Stimulated activated CD4-positive, alpha-beta T cell treated with anti-CD3 and anti-CD28 coated beads, Interleukin-12 subunit alpha, Interleukin-12 subunit beta, amount 100 ng/mL, for 48 hours (primary cell): ENCODE measurements at places on chromosomes 16 and 17.

DNA sequence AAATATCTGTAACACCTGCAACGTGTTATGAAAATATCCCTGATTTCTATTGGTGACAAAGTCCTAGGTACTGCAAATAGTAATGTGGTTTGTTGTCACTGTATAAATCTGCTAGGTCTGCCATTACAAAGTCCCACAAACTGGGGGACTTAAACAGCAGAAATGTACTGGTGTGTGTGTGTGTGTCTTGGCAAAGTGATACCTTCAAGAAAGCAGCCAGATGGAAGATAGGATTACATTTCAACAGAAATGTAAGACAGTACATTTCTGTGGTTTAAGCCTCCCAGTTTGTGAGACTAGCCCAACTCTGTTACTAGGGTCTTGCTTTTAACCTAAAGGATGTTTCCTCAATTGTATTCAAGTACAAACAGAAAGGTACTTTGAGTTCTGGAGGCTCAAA is 531.7 kb downstream of the NPIPA7 start:
- no peak for DNase-seq

DNA sequence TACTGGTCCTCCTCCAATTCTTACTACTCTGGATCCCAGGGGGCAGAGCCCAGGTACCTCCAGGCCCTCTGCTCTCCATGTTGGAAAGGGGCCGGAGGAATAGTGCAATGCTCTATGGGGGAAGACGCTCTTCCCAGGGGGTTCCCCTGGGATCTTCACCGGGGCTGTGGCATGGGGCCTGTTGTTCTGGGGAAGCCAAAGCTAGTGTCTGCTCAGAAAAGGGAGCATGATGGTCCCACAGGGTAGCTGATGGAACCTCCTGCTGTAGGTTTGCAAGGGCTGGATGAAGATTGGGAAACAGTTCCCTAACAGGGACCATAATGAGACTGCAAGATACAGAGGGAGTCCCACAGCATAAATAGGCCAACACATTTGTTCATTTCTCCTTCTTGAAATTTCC is 114.7 kb downstream of the IRX5 start:
- no peak for DNase-seq

- no peak for DNase-seq
These were observed 559.9 kb upstream of the CDH8 start for GRCh38 chr16:62596125-62596524.

- DNase-seq: peak; percentile 28
These were observed at the start of gene HBQ1 for GRCh38 chr16:180101-180675. Gene HBQ1, plus strand, starts transcription at chr16:180459. Its CDS starts 28 bp downstream, at chr16:180487.

DNA sequence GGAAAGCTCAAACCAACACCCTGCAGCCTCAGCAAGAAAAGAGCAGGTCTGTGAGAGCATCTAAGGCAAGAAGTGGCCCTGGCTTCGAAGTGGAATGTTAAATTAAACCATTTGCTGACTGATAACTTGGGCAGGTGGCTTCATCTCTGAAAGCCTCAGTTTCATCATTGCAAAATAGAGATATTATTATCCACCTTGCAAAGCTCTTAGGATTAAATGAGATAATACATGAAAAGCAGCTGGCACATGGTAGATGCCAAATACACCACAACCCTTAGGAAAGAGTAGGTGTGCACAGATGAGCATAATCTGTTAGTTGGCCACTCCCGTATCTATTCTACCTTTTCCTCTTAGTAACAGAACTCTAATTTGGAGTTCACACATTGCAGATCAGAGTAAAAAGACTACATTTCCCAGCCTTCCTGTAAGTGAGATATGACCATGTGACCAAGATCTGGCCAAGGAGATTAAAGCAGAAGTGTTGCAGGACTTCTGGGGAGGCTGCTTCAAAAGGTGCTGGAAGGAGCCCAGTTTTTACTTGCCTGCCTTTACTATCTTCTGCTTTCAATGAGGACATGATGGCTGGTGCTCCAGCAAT is 288.7 kb downstream of the SOX9 start:
- DNase-seq: no peak

DNA sequence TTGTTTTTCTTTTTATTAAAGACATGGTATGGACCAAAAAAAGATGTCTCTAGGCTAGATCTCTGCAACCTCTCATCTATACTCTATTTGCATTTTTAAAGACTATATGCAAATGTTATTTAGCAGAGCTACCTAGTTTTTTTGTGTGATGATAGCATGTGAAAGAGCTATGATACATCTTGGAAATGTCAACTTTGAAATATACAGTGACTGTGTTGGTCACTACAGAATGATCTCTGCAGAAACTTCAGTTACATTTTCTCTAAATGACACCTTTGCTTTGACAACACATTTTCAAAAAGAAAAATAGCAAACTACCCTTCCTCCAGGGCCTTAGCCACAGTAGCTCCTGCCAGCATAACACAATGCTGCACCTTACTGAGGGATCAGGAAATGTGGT is 86.6 kb downstream of the PRKCB start:
- no peak for DNase-seq

DNA sequence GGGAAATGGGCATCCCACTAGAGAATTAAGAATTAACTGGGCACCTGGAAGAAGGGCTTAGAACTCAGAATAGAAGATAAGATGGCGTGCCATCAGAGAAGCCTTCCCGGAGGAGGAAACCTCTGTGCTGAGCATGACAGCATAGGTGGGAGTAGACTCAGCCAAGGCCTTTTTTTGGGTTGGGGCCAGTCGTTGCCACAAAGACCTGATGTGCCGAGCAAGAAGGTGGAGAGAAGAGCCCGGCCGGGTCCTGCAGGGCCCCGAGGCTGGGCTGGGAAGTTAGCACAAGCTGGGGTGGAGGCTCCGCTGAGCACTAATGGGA is 1.1 kb upstream of the RAB11FIP4 start:
- no peak for DNase-seq

GRCh38 chr16:21279501-21279900 is 1.4 kb upstream of the CRYM start:
- no peak for DNase-seq

- DNase-seq: no peak
These were observed 148.9 kb upstream of the CIBAR2 start for GRCh38 chr16:85261204-85261603.

DNA sequence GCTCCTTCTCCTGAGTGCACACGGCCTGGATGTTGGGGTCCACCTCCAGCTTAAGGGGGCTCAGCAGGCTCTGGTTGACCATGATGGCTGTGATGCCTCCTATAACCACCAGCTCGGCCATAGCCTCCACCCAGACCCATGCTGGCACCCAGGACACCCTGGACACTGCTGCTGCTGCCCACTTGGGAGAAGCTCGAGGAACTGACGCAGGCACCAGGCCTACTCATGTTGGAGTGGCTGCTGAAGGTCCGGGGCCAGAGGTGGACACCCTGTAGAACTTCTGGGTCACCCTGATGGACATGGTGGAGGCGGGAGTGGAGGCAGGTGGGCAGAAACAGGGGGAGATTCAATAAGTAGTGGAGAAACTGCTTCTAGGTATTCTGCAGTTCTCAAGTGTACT is 28.0 kb downstream of the IKZF3 start:
- DNase-seq: no peak

DNA sequence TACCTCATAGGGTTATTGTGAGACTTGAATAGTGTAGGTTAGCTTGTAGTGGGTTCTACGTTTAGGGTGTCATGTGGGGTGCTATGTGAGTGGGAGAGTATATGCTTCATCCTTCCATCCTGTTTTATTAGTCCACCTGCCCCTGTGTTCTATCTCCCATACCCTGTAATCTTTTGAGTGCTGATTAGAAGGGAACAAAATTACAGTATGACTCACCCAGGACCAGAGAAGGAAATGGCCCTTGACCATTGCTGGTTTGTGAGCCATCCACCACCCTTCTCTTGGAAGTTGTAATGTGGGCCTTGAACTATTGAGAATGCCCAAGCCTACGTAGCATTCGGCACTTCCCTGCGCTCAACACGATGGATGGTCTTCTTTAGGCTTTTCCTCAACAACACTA is 17.1 kb downstream of the SAP30BP start:
- DNase-seq: no peak

- DNase-seq: no peak
These were observed 87.6 kb downstream of the USP31 start for GRCh38 chr16:23061669-23062068.

DNA sequence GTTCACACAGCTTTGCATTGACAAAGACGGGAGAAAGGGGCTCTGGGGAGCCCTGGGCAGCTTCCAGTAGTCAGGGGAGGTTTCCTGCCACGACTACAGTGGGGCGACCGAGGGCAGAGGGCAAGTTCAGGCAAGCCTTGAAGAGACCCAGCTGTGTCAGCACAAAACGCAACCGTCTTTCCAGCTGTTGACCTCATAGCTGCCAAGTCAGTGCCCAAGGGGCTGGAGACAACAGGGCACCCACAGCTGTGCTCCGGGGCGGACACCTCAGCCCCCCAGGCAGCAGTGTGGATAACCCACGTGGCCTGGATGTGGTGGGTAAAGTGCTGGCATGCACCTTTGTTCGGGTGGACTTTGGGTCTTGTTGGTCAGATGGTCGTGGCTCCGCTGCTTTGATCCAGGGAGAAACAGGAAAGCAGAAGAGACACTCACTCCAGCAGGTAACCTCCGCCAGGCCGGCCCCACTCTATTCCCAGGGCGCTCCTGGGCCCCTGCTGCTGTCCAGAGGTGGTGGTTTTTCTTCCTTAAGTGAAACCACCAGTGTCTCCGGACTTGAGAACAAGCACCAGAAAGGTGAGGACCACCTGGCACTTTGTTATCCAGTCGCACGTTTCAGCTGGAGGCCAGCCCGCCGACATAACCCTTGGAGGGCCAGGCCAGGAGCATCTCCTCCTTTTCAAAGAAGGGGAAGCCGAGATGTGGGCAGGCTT is 17.6 kb upstream of the CBX2 start:
- no peak for DNase-seq

- no peak for DNase-seq
These were observed 10.3 kb downstream of the EPN2 start for GRCh38 chr17:19247473-19247872.

- no peak for DNase-seq
These were observed 4.5 kb upstream of the NAT9 start for GRCh38 chr17:74780443-74781238.

- DNase-seq: no peak
These were observed 61.3 kb downstream of the CDRT4 start for GRCh38 chr17:15406081-15406480.

DNA sequence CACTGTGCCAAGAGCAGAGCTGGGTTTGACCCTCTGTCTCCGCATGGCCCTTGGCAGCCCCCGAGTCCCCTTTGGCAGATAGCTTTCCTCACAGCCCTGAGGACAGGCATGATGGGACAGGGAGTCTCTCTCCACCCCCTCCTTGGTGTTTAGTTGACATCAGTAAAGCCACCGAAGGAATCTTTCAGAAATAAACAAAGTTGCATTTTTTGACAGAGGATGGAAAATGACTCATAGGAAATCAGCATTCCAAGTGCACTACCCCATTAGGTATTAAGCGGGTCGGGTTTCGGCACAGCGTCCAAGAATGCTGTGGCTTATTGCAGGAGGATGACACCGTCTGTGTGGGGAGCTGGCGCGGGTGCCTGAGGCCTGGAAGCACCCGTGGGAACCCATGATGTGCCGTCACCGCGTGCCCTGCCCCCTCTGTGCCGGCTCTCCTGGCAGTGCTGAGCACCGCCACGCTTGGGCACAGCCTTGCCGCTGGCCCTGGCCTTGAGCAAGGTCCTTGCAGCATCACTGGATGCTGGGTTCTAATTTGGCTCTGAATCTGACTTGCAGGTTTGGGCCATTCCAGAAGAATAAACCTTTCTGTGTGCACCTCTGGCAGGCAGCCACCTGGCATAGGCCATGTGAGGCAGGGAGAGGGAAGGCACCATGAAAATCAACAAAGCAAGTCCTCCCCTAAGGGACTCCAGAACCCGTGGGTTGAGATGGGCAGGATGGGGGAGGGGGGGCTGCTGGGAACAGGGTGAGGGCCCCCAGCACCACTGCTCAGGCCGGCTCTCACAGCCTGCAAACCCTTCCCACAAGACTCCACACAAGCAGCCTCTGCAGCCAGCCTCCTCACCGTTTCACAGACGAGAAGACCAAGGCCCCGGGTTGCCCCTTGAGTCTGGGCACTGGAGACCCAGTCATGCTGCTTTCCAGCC is 50.5 kb upstream of the ZNF469 start:
- DNase-seq: no peak

- DNase-seq: no peak
These were observed 840 bp upstream of the CDH5 start for GRCh38 chr16:66365651-66366050.

DNA sequence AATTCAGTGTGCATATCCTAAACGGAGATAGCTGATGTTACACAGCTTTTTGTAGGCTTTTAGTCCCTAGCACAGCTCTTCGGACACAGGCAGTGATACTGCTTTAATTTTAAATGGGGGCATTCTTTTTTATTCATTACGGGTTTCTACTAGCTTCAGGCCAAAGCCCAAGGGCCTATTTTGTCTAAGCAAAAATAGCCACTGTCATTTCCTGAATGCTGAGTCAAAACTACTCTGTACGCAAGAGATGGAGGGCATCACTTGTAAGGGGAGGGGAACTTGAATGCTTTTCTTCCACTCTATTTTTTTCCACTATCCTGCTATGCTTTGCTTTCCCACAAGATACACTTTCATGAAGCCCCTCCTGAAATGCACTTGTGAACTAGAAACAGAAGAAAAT is 360.7 kb downstream of the PMP22 start:
- DNase-seq: no peak

DNA sequence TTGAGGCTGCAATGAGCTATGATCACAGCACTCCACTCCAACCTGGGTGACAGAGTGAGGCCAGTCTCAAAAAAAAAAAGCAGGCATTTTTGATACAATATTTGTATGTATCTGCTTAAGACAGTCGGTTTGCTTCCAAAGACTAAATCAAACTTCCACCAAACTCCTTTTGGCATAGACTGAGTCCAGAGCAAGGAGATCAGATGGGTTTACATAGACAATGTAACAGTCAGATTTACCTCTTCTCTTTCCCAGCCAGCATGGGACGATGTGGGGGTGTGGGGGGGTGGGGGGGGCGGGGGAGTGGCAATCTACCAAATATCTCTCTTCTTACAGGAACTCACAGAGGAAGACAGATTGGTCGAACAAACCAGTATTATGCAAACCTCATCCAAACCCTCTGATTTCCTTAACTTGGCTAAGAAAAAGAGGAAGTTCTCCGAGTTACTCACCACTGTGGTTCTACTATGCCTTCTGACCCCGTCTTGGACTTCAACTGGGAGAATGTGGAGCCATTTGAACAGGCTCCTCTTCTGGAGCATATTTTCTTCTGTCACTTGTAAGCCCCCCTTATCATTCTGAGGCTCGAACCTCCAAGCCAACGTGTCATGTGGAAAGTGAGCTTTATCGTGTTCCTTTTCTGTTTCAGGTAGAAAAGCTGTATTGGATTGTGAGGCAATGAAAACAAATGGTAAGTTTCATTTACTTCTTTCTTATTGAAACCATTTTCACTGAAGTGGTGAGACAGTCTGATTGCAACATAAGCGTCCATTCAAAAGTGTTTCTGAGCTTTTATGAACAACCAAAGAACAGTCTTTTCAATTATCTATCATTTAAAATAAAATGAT is at the start of gene MILR1:
Gene MILR1 (plus strand): TSS at position 451 of the 848 bp plus-strand sequence. CDS start 54 bp downstream, at position 505.
- DNase-seq: no peak

- DNase-seq: no peak
These were observed 131.6 kb downstream of the MRTFB start for GRCh38 chr16:14202697-14203096.
